Nephron progenitor cell (in vitro differentiated cells): ENCODE measurements at places on chromosomes 2 and 18.

GRCh38 chr2:222844323-222844722 is 16.5 kb upstream of the ACSL3 start:
- no peak for DNase-seq

- DNase-seq: no peak
These were observed 89.4 kb downstream of the RRM2 start for GRCh38 chr2:10211844-10212422.

DNA sequence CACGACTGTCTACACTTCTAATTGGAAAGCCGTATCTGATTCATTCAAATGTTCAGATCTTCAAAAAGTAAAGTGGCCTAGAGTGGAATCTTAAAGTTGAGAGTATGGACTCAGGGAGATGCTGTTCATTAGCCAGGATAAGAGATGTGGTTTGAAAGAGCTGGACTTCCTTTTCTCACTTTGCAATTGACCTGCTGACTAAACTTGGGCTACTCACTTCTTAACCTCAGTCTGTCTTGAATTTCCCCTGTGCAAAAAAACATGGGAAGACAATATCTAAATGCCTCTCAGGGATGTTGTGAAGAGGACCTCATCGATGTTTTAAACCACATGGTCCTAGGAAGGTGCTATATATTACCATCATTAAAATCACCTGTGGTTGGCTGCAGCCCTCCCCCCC is 64.1 kb downstream of the BCL2 start:
- DNase-seq: no peak

DNA sequence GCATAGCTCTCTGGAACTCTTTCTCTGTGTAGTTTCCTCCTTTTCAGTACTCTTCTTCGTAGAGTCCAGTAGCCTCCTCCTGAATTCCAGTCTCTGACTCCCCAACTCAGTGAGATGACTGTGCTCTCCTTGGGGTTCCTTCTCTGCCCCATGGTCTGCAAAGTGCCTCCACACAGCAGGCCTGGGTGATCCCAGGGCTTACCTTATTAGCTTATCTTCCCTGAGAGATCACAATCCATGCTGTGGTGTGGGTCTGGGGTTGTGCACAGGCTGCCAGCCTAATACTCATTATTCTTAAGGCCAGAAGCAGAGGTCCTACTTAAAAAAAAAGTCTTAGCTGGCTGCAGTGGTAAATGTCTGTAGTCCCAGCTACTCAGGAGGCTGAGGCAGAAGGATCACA is 4.6 kb upstream of the GPR39 start:
- DNase-seq: no peak

DNA sequence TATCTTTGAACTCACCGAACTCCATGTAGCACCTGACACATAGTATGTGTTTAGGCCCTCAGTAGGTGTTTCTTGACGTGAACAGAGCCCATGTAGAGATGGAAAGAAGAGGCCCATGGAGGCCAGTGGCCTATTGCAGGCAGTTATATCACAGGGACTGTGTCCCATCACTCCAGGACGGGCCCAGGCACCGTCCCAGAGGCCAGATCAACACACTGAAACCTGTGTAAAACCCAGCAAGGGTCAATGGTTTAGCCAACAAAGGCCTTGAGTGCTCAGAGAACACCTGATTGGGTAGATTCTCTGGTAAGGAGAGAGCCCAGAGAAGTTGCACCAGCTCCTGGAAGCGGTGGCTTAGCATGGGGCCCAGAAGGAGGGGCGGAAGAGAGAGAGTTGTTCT is 82.8 kb downstream of the INHBB start:
- DNase-seq: no peak

GRCh38 chr2:224927646-224928173 is 114.6 kb downstream of the DOCK10 start:
- no peak for DNase-seq

GRCh38 chr2:169165791-169166190 is 96.4 kb downstream of the DHRS9 start:
- no peak for DNase-seq

- DNase-seq: no peak
These were observed 38.2 kb downstream of the RMC1 start for GRCh38 chr18:23541349-23542093.

DNA sequence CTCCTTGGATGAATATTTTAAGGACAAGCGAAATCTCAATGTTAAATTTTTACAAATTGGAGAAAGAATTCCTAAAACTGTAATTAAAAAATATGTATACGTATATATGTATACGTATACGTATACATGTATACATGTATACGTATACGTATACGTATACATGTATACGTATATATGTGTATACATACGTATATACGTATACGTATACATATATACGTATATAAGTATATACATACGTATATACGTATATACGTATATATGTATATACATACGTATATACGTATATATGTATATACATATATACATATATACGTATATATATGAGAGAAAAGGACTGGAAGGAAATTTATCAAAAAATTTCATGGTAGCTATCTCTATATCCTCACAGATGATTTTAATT is 110.2 kb upstream of the ACKR3 start:
- DNase-seq: no peak

DNA sequence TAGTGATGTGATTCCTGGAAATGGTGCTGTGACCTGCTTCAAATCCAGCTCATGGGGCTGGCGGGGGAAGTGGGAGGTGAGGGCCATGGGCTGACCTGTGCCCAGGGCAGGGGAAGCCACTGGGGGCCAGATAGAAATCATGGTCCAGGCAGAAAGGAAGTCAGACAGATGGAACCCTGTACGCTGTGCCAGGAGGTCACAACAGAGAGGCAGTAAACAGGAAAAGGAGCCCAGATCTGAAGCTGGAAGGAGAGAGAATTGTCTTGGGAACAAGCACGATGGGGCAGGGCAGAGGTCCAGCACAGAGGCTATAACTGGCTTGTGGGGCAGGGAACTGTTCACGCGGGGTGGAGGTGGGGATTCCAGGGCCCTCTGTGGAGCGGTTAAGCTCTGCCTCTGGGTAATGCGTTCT is 76.0 kb downstream of the RNF144A start:
- no peak for DNase-seq

DNA sequence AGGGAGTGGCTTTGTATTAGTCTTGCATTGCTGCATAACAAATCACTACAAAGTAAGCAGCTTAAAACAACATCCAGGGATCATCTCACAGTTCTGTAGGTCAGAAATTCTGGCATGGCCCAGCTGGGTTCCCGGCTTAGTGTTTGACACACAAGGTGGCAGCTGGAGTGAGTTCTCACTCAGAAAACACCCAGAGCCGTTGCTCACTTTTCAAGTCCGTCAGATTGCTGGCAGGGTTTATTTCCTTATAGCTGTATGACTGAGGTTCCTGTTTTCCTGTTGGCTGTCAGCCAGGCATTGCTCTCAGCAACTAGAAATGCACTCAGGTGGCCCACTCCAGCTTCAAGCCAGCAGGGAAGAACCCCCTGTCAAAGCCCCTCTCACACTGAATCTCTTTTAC is 324.1 kb downstream of the CCDC178 start:
- DNase-seq: no peak

GRCh38 chr2:219369447-219369861 is 18.3 kb downstream of the DNPEP start:
- DNase-seq: no peak
